ENCODE measurements at places on chromosomes 5 and 9. TPM values are rescaled to one million over a fixed set of nuclear protein-coding genes. Genes with fewer than 3 reads are reported as not detected.

DNA sequence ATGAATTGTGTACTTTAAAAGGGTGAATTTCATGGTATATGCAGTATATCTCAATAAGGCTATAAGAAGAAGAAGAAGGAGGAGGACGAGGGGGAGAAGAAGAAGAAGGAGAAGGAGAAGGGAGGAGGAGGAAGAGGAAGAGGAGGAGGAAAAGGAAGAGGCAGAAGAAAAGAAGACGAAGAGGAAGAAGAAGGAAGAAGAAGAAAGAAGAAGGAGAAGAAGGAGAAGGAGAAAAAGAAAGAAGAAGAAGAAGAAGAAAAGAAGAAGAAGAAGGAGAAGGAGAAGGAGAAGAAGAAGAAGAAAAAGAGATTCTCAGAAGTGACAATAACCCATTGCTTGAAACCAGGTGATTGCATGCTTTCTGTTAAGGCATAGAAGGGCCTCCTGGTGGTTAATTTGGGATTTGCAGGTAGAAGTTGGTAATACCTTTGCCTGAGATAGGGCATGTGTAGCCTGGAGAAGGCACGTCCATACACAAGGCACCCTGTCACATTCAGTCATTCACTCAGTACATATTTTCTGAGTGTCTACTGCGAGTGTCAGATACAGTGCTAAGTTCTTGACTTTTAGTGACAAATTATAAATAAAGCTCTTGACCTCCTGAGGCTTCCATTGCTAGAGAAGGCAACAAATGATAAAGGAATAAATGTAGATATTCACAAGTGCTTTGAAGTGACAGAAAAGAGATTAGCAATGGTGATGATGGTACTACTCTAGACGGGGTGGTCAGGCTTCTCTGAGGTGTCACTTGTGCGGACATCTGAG, 231.3 kb downstream of the NPR3 start:
- H3K4me3 ChIP-seq: no peak overlapping the region
- no peaks in the 10 kb centered on the region for H3K36me3 ChIP-seq
- DNase-seq: peak; percentile 6
- no peaks in the 10 kb centered on the region for H3K4me1 ChIP-seq
- H3K27me3 ChIP-seq: no peaks in the 10 kb centered on the region
- no peak overlapping the region for H3K27ac ChIP-seq

- H3K27ac ChIP-seq: no peak overlapping the region
- no peak for DNase-seq
- H3K4me1 ChIP-seq: peaks cover 22% of the 10 kb centered on the region
- no peaks in the 10 kb centered on the region for H3K36me3 ChIP-seq
- H3K27me3 ChIP-seq: no peaks in the 10 kb centered on the region
Observed at GRCh38 chr9:97860451-97861147, 7.6 kb downstream of the FOXE1 start.

DNA sequence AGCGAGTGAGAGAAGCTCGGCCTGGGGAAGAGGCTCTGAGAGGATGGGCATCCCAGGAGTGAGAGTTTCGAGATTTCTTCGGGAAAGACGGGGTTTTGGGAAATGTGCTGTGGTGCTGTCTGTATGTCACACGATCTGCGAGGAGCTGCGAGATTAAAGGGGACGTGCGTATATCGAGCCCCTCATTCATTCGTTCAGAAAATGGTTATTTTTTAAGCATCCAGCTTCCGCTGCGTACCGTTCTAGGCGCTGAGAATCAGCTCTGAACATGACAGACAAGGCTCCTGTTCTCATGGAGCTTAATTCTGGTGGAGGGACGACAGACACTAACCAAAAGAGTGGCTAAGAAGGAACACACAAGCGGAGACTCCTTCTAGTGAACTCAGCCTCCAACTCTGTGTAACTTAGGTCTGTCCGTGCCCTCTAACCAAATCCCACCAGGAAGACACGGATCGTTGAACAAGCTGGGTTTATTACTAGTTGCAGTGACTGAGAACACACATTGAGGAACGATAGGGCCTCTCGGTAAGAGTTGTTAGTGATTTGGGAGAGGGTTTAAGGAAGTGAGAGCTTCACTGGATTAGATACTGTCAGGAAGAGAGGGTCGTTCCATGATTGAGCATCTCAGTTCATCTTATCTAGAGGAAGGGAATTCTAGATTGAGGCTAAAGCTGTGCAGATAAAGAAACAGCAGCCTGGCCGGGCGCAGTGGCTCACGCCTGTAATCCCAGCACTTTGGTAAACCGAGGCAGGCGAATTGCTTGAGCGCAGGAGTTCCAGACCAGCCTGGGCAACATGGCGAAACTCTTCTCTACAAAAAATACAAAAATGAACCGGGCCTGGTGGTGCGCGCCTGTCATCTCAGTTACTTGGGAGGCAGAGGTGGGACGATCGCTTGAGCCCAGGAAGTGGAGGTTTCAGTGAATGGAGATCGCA, 1.0 kb upstream of the FBXW11 start:
- no peaks in the 10 kb centered on the region for H3K36me3 ChIP-seq
- H3K4me1 ChIP-seq: peaks cover 38% of the 10 kb centered on the region
- DNase-seq: no peak

- DNase-seq: peak; percentile 48
- H3K27me3 ChIP-seq: no peaks in the 10 kb centered on the region
- peaks cover 75% of the 10 kb centered on the region for H3K4me1 ChIP-seq
- H3K4me3 ChIP-seq: no peak overlapping the region
- peaks cover 11% of the 10 kb centered on the region for H3K36me3 ChIP-seq
Observed at GRCh38 chr5:88827997-88828396, 55.0 kb downstream of the MEF2C start.

PLEKHG4B gene
- not detected for polyA plus RNA-seq

Data from B cell (primary cell).